ACHN (cell line): ENCODE measurements at places on chromosomes 7 and 10.

DNA sequence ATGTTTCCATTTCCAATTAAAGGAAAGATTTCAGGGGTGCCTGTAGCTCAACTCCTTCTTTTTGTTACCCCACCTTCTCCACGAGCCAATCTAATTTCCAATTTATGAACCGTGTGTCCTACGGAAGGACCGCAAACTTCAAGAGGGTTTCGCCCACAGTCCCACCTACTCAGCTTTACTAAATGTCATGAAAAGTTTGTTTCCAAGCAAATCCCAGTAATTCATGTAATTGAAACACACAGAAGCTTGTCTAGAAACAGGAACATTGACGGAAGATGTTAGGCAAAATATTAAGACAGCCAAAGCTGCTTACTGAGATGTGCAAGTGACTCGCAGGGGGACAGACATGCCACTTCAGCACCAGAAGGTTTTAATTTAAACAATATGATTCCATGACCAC is 32.9 kb upstream of the LYZL1 start:
- no peak for DNase-seq

DNA sequence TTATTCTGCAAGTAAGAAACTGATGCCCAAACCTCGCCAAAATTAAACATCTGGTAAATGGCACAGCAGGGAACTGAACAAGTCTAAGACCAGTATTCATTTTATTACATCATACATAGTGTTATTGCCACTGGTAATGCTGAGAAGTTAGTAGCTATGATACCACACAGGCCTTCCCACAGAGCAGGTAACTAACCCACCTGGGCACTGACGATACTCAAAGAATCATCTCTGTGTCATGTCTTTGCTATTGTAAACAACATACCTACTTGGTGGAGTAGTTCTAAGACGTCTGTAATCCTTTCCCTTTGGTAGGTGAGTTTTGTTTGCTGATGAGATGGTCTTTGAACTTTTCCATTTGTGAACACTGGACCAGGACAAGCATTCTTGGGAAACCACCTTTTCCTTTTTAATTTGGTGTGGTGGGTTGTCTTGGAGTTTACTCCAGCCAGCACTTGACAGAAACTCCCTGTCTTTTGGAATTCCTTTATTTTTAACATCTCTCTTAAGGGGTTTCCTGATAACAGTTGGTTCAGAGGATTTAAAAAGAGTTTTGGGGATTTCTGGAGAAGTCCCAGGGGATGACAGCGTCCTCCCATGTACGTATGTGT is 40.9 kb downstream of the PDSS1 start:
- no peak for DNase-seq

DNA sequence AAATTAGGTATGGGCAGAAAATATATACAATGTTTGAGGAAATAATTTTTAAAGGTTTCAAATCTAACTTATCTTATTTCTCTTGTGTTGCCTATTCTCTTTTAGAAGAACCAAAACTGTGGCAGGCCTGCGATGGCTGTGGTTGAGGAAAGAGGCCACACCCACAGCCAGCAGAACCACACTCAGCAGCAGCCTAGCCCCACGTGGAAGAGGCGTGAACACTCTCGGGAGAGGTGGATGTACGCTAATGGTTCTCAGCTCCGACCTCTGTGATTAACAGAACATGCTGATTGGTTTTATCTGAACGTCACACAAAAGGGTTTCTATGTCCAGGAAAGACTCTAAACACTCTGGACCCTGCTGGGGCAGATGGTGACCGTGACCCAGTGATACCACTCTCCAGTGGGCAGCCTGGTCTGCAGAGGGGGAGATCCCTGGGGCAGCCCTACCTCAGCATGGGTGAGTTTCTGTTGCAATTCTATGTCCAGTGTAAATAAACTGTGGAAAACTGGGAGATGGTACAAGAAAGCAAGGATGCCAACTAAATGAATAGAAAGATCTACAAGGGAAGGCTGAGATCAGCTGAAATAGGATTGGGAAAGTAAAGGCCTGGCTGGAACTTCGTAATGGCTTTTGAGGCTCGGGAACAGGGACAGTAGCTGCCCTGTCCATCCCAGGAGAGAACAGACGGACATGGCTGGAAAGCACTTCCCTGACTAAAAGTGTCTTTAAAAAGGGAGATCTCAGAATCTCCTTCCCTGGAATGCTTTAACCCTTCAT is 26.6 kb downstream of the DIP2C start:
- DNase-seq, result no peak

DNA sequence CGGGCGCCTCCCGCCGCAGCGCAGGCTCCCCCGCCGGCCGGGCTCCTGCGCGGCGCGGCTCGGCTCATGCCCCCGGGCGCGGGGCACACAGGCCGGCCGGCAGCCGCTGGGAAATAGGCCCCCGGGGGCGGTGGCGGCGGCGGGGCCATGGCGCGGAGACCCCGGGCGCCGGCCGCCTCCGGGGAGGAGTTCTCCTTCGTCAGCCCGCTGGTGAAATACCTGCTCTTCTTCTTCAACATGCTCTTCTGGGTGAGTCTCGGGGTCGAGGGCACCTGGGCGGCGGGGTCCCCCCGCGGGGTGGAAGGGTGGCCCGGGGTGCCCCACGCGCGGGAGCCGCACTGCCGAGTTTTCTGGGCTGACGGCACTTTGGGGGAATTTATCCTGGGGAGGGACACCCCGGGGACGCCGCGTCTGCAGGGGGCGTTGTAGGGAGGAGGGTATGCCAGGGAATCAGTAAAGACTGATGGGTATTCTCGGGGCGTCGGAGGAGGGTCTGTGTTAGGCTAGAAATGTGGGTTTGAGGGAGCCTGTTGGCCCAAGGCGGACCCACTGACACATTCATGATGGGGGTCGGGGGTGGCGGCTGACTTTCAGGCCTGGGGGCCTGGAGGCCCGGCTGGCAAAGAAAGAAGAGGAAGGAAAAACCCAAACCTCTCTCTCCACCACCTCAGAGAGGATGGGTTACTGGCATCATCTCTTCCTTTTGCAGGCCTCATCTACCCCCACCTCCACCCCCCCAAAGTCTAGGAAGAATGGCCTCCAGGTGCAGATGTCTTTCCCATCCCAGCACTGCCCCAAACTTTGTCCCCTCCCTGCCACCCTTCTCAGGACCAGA is 544 bp downstream of the TSPAN33 start:
- no peak for DNase-seq

DNA sequence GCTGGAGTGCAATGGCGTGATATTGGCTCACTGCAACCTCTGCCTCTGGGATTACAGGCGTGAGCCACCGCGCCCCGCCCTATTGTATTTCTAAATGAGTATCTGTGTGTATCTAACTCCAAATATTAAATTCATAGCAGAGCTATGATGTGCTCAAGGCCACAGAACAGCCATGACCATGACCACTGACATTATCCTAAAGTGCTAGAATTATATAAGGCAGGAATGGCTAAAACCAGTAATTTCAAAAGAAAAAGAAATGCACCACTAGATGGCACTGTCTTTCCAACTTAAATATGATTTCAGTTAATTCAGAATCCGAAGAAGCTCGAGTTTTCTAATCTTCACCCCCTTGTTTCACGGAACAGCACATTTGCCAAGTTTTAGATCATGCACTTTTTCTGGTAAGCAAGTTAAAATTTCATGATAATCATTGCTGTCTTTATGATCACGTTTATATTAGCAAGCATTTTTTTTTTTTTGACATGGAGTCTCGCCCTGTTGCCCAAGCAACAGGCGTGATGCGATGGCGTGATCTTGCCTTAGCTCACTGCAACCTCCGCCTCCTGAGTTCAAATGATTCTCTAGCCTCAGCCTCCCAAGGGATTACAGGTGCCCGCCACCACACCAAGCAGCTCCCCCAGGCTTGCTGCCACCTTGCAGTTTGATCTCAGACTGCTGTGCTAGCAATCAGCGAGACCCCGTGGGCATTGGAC is 65.3 kb downstream of the OR13A1 start:
- DNase-seq, result peak; percentile 79

GRCh38 chr10:125057158-125058001 is 103.0 kb downstream of the CTBP2 start:
- DNase-seq, result no peak

DNA sequence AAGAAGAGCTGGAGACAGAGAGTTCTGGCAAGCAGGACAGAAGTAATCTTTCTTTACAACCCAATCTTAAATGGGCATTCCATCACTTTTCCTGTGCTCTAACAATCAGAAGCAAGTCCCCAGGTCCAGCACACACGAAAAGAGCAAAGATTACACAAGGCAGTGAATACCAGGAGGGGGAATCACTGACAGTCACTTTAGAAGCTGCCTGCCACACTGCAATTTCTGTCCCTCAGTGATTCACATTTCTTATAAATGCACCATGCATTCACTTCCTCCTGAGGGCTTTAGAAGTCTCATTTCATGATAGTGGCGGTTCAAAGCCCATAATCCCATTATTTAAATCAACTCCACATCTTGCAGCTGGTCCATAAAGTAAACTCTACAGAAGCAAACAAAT is 362.5 kb downstream of the POM121L12 start:
- peak; percentile 55 for DNase-seq

GRCh38 chr7:80520199-80520598 is 8.3 kb upstream of the GNAT3 start:
- DNase-seq, result no peak

DNA sequence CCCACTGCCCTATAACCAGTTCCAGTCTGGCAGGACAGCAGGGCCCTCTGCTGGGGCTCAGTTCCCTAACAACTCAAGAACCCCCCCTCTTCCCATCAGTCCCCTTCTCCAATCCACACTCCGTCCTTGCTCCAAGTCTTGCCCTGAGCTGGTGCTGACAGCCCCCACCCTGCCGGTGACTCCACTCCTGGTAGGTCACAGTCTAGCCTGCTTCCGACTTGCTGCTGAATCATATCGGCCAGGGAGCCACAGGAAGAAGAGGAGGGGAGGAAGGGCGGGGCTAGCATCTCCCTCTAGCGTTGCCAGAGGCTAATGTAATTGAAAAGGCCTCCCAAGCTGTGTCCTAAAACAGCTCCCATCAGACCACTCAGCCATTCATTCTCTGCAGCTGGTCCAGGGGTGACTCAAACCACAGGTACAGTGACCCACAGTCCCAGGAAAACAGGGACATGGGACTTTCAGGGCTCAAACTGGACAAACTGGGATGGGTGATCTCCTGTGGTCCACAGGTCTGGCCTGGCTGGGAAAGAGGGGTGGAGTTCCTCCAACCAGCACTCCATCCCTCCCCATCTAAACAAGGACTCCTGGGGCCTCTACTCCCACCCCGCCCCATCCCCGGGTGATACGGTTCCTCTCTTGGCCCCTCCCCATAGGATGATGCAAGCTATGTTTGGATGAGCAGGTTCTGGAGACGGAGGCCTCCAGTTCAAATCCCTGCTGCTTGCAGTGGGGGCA is 158.8 kb downstream of the SH3PXD2A start:
- DNase-seq, result peak; percentile 88

GRCh38 chr10:48474765-48475365 is 130.0 kb downstream of the ARHGAP22 start:
- no peak for DNase-seq

- no peak for DNase-seq
These were observed 457 bp downstream of the PLOD3 start for GRCh38 chr7:101216860-101217387.

DNA sequence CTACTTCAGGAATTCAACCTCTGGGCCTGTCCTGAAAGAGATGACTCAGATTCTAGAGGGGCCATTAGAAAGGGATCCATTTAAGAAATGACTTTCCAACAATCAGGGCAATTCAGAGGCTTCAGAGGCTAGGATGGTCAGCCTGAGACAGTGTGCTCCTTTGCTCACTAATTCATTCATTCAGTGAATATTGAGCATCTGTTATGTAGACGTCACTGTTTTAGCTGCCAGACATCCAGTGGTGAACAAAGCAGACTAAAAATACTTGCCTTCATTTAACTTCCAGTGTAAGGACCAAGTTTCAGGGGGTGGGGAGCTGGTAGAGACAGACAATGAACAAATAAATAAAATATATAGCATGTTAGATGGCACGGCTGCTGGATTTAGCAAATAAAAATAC is 1.6 kb downstream of the KIAA1217 start:
- no peak for DNase-seq

- DNase-seq, result no peak
These were observed 293.0 kb upstream of the PODXL start for GRCh38 chr7:131849472-131849871.

DNA sequence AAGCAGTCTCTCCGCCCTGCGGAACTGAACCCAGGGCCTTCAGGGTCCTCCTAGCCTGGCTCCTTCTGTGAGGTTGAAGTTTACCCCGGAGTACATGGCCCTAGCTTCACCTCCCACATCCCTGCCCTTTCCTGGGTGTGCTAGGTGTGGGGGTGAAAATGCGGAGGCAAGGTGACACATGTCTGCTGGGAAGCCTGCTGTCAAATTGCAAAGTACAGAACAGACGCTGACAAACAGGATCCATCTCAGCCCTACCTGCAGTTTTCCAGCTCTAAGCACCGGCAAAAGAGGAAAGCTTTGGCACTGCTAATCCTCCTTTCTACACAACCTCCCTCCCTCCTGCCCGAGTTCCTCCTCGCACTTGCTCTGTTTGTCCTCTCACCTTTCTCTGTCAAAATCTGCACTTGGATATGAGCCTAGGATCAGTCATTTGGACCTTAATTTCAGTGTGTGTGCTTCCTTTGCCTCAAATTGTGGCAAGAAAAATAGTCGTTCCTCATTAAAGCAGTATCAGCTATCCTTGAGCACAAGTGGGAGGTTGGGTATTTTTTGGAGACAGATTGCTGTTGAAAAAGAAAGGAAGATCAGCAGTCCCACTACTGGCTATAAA is 14.4 kb upstream of the GPR15LG start:
- no peak for DNase-seq
